ENCODE measurements at places on chromosomes 5 and 9.

- DNase-seq = no peak
These were observed 84.8 kb downstream of the SLC25A46 start for GRCh38 chr5:110823571-110823970.

DNA sequence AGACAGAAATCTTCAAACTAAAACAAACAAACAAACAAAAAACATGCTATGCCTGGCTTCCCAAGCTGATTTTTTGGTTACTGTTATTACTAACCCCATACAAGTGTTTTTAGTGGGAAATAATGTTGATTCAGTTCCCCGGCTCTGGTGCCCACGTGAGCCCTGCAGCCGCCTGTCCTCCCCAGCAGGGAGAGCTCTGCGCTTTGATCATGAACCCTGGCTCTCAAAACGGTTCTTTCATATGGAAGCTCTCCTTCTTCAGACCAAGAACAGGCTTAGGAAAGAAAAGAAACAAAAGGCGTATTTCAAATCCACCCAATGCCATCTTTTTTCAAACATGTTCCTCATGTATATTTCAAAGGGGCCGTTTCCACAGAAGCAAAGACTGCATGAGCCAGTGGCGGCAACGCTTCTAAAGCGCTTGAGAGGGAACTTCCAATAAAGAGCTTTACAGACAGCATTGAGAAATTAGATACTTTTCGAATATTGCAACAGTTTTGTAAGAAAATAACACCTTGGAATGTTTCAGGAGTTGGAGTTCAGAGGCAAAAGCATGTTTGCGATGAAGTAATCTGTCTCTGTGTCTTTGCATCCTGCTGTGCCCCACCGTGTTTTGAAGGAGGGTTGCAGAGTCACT is 74.8 kb downstream of the ICE1 start:
- DNase-seq = peak; percentile 43

GRCh38 chr5:168327994-168328393 is 36.5 kb downstream of the WWC1 start:
- DNase-seq = no peak

DNA sequence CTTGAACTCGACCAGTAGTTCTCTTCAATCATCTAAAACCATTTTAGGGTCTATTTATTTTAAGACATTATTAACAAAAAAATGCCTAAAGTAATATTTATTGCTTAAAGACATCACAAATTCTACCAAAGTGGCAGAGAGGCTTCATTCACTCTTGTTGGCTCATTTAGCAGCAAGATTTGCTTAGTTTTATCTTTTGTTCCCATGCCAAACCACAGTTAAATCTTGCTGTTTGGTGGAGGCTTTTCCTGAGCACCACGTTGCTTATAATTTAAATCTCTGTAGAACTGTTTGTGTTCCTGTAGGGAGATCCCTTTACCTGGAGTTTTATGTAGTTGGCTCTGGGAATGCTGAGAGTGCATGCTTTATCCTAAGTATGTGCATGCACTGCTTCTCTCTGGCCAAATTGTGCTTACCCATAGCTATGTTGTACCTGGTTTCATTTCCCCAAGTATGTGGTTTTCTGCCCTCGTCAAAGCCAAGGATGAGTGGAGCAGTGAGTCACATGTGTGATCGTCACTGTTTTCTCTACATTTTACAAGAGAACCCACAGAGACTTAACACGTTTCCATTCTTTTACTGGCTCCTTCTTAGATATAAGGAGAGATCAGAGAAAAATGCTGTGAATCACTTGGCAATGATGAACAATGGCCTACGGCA is 42.1 kb upstream of the MAST4 start:
- DNase-seq = no peak

DNA sequence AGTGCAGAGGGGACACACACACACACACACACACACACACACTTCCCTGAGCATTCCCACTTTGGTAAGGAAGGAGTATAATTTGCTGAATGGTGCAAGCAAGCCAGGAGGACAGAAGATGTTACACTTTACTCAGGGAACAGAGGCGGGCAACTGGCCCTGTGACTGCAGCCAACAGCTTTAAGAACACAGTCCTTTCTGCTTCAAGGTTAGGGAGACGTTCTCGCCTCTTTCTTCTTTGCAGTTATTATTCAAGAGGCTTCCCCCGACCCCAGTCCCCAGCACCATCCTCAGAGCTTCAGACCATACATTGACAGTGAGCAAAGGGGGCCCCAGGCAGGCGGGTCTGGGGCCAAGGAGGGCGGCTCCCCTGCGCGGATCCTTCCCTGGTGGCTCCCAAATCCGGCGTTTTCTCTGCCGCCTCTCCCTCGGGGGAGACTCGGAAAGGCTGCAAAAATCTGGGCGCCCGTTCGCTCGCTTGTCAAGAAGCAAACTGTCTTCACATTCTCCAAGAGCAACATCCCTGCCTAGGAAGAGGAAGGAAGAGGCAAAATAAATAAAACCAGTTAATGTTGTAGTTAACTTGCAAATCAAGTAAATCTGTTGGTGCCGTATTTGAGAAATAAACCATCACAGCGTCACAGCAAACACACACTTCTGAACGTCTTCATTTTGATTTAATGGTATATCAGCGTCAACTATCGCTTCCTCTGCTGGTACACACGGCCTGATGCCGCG is 3.8 kb upstream of the LHX2 start:
- no peak for DNase-seq

DNA sequence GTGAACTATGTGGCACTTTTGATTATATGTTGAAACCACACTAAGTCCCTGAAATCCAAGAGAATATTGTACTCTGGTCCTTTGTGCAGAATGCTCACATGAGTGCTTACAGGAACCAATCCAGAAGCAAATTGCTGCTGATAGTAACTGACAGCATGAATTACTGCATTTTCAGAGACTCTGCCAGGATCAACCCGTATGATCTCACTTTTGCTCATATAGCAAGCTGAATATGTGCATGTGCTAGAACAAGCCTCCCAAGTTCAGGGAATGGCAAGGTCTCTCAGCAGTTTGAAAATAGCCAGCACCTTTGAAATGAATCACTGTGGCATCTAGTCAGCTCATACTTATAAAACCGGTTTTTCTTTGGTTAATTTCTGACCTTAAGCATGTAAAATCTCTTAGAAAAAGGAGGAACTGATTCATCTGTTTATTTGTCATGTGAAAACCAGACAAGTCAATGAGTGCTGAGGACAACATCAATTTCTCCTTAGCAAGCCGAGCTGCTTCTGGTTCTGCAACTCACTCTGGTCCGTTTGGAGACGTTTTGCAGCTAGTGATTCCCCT is 215.7 kb upstream of the ELL2 start:
- DNase-seq = no peak

DNA sequence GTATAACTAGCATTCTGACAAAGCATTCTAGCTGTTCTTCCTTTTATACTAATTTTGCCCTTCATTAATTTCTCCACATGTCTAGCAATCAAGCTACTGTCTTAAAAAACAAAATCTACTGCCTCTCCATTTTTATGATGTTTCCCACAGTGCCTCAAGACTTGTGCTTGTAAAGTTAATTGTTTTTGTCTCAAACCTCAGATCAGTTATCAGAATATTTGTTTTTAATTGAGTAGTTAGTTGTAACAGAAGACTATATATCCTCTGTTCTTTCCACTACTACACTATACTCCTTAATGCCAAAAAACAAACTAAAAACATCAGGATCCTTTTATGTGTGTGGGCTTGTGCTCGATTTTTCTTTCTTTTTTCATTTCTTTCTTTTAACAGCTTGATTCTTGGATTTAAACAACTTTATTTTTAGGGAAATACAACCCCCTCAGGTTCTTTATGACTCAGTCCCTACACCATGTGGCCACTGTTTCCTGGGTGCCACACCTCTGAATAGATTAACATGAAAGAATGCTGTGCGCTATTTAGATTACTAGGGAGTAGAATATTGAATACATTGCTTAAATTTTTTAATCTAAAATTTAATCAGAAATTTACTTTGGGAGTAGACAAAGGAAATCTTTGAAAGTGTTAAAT is 1.2 kb downstream of the ASPN start:
- DNase-seq = peak; percentile 53

GRCh38 chr9:91734371-91734981 is 215.6 kb downstream of the ROR2 start:
- peak; percentile 10 for DNase-seq

- no peak for DNase-seq
These were observed 714.6 kb downstream of the CDH9 start for GRCh38 chr5:26323794-26324193.

DNA sequence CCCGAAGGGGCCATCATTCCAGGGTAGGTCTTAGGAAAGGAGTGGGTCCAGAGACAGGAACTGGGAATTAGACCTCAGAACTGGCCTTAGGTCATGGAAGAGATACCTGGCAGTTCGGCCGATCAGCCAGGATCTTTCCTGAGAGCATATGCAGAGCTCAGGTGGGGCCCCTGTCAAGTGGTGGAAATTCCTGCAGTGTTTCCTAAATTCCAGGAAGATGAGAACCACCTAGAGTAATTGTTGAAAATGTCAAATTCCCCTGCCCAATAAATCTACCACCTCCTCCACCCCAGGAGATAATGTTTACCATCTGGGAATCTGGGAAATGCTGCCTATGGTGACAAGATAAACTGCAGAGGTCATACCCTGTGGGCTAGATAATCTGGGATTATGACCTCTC is 14.6 kb downstream of the TMEM171 start:
- DNase-seq = no peak

- no peak for DNase-seq
These were observed 2.5 kb upstream of the ZNF367 start for GRCh38 chr9:96420468-96421219.

GRCh38 chr5:173789031-173789920 is 98.9 kb upstream of the CPEB4 start:
- no peak for DNase-seq

GRCh38 chr5:163478126-163478981 is 17.9 kb downstream of the HMMR start:
- no peak for DNase-seq

DNA sequence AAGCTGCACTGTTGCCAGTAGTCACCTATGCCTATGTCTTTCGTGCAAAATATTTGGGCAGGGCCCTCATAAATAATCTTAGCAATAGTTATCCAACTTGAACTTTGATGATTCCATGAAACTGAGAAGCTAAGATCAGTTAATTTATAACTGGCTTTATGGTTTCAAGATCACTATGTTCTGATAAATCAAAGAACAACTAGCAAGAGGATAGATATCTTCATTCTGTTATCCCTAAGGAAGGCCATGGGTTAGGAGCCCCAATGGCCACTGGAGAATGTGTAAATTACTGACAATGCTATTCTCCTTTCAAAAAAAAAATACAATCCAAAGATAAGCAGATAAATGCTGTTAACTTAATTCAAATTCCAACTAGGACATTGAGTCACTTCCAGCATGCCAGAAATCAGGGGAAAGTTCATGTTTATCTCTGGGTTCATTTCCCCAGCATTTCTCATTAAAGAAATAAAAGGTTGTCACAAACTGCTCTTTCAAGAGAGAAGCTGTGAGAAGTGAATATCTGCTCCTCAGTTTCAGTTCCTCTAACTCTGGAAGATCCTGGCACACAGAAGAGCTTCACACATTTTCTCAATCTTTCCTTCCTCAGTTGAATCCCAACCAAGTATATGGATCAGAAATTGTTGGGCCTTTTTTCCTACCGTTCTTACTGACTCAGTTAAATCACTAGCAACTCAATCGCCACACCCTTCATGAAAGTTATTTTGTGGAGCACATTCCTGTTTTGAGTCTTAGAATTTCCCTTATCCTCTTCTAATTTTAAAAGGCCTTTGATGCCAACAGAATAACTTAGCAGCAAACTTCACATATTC is 59.6 kb upstream of the SLC1A1 start:
- no peak for DNase-seq
